ENCODE measurements at places on chromosomes 5 and 9. TPM values are rescaled to one million over a fixed set of nuclear protein-coding genes. Genes with fewer than 3 reads are reported as not detected.

GRCh38 chr5:134555890-134556311, 30.4 kb downstream of the JADE2 start:
- peak; percentile 65 for DNase-seq

GRCh38 chr9:32398207-32398606, 13.8 kb downstream of the ACO1 start:
- DNase-seq = peak; percentile 30

GRCh38 chr9:78601957-78602565, 305.1 kb downstream of the PSAT1 start:
- DNase-seq = peak; percentile 54

The AGXT2 gene
- polyA plus RNA-seq = not detected

Data from fibroblast of lung (primary cell).